ENCODE measurements at places on chromosomes 5 and 9.

- no peak for DNase-seq
These were observed 144.9 kb downstream of the BARX1 start for GRCh38 chr9:93810028-93810971.

DNA sequence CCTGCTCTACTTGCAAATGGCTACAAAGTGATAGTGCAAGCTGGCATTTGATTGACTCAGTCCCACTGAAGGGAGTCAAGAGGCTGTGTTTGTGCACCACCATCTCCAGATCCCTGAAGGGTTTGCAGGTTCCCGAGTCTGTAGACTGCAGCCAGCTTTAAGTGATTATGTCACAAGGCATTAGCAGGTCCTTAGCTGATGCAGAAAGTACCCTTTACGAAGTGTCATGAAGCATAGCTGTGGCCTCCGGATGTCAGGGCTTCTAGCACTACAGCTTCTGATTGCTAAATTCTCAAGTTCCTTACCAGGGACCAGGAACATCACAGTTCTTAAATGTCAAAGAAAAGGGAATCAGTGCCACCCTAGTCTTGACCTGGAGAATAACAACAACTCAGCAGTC, 311.3 kb upstream of the TRPC7 start:
- no peak for DNase-seq

GRCh38 chr5:117769877-117770276, 1195.3 kb upstream of the SEMA6A start:
- DNase-seq: no peak

GRCh38 chr9:91833096-91833877, 116.7 kb downstream of the ROR2 start:
- DNase-seq: no peak

DNA sequence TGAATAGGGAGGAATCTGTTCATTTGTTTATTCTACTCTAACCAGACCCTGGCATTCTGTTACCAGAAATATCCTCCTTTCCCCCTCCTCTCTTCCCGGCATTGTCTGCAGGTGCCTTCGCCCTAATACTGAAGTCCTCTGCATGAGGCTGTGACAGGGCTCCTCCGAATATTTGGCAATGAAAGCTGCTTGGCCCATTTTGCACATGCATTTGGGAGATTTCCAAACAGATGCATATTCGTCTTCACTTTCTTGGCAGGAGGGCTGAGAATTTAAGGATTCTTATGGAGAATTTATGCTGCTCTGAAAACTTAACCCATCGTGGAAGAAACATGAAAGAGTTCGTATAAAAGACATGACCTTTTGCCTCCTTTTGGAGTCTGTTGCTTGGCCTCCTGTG, 484.0 kb downstream of the ZNF608 start:
- no peak for DNase-seq

DNA sequence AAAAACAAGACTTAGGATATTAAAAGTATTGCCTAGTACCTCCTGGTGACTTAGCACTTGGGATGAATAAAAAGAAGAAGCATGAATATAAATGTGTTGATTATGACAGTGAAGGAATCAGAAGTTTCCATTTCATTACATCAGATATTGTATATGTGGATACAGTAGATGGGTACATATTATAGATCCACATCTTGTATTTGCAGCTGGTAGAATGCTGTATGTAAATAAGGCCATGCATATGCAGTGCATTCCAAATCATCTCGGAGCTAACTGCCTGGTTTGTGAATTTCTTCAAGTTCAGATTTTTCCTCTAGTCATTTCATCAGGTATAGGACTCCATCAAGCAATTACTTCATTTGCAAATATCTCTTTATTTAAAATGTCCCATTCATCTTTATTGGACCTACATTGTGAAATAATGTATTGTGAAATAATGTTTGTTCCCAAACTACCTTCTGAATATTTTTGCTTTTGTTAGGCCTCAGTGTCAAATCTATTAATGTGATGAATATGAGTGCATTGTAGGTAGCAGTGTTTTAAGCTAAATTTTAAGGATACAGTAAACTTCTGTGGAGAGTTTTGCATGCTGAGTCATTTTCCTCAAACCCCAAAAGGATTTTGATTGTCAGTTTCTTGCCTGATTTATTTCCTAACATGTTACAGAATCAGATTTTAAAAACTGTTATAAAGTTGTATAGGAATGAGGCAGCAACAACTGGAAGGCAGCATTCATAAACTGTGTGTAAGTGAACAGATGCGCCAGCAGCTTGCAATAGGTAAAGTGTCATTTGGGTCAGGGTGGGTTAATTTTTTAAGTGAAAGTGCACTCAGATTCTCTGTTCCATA, 370.8 kb upstream of the RIOK2 start:
- DNase-seq: no peak

GRCh38 chr9:137406876-137407589, 15.9 kb downstream of the EXD3 start:
- no peak for DNase-seq

- DNase-seq: no peak
These were observed 1.1 kb upstream of the ARHGEF39 start for GRCh38 chr9:35666045-35666444.

DNA sequence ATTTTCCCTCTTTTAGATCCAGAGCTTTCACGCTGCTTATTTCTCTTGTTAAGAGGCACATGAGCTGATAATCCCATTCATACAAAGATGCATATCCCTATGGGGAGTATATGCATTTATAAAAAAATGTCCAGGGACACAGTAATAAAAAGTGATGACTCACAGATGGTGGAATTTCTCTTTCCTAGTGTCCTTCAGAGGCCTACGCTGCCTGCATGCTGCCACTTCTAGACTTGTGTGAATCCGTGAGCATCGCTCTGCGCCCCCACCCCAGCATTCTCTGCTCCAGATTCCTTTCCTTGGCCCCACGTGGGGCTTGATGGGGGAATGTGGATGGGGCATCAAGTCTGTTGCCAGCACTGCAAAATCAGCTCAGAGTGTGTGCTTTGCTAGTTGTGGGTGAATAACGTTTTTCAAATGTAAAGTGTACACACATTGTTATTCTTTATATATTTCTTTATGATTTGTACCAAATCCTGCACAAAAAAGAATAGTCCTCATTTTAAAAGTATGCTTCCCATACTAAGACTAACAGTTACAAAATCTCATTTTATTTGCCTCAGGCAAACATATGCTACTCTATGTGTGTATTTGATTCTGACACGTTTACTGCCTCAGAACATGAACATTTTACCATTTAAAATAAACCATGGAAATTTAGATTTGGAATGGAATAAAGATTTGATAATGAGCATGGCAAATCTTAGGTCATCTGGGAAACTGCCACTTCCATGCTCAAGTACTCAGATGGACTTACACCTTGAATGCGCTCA, 22.4 kb upstream of the RASGRF2 start:
- no peak for DNase-seq

DNA sequence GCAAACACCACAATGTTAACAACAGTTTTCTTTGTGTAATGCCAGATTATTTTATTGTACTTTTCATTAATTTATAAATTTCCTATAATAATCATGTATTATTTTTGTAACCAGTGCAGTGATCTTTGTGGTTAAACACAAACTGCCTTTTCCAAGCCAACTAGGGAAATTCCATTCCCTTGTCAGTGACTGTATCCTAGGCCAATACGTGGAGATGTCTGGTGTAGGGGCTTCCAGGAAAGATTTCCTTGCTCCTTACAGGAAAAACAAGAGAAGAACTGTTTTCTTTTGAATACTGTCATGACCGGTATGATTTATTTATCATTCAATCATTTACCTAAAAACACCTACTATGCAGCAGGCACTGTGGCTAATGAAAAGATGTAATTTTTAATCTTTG, 31.4 kb downstream of the FANCC start:
- DNase-seq: no peak

- DNase-seq: no peak
These were observed 5.0 kb upstream of the C1QTNF3 start for GRCh38 chr5:34047774-34048572.

- no peak for DNase-seq
These were observed 175.3 kb upstream of the ZNF608 start for GRCh38 chr5:124921694-124922093.

DNA sequence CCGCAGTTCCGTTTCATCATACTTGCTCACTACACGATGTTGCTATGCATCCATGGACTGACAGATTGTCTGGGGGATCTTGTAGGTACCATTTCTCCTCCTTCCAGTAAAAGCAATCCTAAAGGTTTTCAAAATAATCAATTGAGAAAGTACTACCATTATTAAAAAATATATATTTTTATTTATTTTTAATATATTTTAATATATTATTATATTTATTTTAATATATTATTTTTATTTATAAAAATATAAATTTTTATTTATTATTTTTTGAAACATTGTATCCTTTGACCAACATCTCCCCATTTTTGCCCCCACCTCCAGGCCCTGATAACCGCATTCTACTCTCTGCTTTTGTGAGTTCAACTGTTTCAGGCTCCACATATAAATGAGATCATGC, 237.6 kb upstream of the IRX4 start:
- DNase-seq: no peak

GRCh38 chr5:45521067-45521466, 175.1 kb downstream of the HCN1 start:
- no peak for DNase-seq

DNA sequence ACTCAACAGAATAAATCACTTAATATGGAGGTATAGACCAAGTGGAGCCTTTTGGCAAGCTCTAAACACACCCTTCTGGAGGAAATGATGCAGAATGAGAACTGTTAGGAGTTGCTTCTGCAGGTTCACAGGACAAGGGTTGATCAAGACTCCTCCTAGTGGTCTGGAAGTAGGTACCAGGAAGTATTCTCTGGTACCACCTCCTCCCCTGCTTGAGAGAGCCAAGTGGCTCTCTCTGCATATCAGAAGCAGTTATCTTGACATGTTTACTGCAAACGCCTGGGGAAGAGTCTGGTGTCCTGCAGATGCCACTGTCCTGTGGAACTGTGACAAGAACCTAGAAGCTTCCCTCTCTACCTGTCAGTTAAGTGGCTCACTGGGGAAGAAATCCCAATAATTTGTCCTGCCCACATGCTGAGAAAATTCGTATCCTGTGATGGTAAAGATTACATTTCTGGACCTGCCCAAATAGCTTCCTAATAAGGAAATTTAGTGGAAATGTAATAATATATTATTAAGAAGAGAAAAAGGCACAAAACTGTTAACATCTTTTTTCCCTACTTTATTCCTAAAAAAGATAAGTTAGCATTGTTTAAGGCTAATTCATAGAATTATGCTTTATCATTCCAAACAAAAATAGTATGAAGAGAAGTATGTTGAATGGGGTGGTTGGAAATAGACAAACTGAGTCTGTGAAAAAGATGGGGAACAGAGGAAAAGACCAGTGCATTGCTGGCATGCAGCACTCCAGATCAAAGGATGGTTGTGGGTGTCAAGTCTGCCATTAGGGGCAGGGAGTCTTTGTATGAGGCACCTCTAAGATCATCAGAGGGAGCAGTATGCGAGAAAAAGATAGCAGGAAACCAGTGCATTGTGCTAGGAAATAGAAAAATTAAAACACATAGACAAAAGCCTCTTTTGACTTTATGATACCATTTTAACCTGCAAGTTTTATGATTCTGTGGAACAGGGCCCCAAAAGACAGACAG, 118.8 kb downstream of the CDC42SE2 start:
- peak; percentile 84 for DNase-seq

DNA sequence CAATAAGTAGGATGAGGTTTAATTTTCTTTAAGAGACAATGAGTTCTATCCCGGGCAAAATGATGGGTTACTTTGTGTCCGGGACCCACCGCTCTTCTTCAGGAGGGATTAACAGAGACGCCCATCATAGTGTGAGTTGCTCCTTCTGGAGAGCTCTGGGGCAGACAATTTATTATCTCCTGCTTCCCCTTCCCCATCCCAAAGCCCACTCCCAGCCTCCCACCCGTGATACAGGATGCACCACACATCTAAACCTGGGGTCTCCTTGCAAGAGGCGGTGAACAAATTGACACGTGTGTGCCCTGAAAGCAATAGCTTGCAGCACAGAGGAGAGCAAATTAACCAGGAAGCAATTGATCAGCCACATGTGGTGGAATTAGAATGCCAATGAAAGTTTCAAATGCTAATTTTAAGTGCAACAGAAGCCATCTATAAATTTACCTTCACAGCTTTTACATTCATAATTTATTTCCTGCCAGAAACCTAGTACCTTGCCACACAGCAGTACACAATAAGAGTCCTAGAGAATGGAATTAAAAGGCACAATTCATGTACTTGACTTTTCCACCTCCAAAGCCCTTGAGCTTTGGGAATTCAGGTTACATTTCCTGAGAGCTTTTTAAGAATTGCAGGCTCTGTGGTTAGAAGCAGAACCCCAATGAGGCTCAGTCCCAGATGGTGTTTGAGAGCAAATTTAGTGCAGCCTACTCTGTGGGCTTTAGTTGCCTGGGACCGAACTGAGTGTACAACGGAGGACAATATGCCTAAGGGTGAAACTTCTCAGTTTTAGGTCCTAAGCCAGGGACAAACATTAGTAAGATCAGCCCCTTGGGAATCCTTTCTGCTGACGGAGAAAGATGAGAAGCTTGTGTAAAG, 399.6 kb downstream of the MED10 start:
- no peak for DNase-seq

- DNase-seq: no peak
These were observed 392.2 kb downstream of the PDE4D start for GRCh38 chr5:59501316-59501715.

- no peak for DNase-seq
These were observed 307.6 kb downstream of the MSX2 start for GRCh38 chr5:175032013-175032412.

DNA sequence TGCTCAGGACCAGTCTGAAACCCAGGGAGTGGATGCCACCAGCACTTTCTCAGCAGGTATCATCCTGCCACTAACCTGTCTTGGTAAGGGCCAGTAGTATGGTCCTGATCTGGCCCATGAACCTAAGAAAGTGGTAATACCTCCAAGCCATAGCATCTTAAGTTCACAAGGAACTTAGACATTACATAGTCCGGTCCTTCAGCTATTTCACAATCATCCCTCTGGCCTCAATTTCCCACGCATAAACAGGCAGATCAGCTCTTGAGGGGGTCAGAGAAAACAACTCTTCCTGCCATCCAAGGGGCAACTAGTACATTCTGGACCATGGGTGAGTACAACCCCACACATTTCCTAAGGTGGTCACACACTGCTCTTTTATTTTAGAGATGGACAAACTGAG, 88.2 kb downstream of the PPIC start:
- DNase-seq: no peak

GRCh38 chr9:126442636-126443035, 116.0 kb downstream of the MVB12B start:
- no peak for DNase-seq

DNA sequence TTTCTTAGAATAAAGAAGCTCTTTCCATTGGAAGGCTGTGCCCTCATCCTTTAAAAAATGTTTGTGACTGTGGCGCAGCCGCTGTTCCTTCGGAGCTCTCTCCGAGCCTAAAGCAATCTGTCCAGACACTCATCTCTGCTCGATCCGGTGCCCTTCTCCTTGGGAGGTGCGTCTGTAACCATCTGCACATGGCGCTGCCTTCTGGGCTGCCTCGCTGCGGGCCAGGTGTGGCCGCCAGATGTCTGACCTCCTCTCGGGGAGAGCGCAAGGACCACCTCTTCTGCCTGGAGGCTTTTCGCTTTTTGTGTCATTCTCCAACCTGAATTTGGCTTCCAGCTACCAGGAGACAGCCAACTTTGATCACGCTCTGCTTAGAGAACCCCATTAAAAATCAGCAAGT, 153.4 kb upstream of the PTCH1 start:
- DNase-seq: no peak

Data from CD4-positive, alpha-beta memory T cell (primary cell).